CD4-positive, alpha-beta T cell treated with Interleukin-4 for 1 hour (primary cell): ENCODE measurements at places on chromosomes 4 and X.

DNA sequence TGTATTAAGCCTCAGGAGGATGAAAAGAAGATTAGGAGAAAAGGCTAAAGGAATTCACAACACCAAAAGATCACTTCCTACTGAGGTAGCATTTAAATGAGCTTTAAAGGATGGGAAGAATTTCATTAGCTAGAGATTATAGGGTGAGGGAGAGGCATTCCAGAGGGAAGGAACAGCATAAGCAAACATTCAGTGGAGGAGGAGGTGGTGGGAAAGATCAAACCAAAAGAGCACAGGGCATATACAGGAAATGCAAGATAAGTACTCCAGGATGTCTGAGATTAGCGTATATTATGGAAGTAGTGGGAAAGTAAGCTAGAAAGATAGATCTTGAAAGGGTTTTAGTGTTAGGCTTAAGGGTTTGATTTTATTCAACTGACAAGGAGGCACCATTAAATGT lies 84.8 kb downstream of the COL4A6 start:
- DNase-seq, result no peak

GRCh38 chrX:68568136-68568535 lies 69.3 kb downstream of the YIPF6 start:
- no peak for DNase-seq

GRCh38 chr4:114036426-114036825 lies 57.0 kb upstream of the ARSJ start:
- DNase-seq, result no peak

- no peak for DNase-seq
These were observed 726.7 kb downstream of the C4orf33 start for GRCh38 chr4:129822701-129823100.

- DNase-seq, result no peak
These were observed 56.9 kb downstream of the SERTM2 start for GRCh38 chrX:111568354-111568753.

DNA sequence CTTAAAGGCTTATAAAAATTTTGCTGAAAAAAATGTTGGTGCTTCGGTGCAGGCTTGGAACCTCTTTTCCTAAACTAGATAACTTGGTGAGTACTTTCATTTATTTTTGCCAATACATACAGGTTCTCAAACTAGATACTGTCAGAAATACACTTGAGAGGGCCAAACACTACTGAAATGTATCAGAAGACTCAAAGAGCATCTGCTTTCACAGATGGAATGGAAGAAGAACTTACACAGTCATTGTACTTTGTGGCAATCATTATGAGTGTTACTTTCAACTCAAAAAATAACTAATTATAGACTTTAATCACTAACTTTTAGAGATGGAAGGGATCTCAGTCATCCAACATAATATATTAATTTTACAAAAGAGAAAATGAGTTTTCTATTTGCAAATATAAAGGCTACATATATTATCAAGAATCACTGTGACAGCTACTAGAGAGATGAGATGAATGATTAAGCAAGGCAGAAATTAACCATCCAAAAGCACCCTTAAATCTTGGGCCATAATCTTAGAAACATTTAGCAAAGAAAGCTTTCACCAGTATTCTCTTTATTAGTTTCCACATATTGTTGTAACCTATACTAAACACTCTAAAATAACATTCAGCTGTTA lies 1.0 kb downstream of the ENAM start:
- DNase-seq, result no peak

GRCh38 chr4:166091146-166091545 lies 218.1 kb downstream of the TLL1 start:
- DNase-seq, result no peak
